DMS153 (cell line): ENCODE measurements at places on chromosomes 16 and 17.
A peak's percentile ranks its signal among the peaks of the same experiment; 100 is the strongest.

DNA sequence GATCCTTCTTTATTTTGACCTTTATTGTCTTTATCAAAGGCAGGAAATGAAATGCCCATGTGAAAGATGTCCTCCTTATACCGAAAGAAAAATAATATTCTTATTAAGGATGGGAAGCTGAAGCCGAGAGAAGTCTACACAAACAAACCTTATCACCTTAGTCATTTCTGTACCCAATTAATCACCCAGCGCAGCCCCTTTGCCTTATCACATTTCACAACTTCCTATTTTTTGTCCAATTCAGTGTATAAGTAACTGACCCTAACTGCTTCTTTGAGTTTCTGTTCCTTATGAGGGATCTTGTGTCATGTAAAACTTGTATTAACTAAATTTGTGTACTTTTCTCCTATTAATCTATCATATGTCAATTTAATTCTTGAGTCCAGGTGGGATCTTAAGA, 16.4 kb upstream of the CCL23 start:
- DNase-seq = no peak

- no peak for DNase-seq
Observed at GRCh38 chr16:69315486-69316311, 4.5 kb downstream of the VPS4A start.

DNA sequence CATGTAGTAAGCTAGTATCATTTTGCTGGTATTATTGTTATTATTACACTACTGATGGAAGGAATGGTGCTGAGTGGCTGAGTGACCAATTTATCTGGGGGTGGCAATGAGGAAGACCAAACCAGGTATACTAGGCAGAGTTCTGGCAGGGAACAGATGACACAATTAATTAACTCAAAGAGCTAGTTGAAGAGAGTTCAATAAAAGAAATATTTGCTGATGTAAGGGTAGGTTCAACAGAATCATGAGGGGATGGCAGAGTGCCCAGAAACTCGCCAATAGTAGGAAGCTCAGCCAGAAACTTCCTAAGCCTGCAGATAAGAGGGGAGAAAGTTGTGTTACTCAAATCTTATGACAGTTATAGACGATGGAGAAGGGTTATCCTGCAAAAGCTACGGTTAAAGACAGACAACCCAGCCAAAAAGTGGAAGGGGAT, 352.5 kb downstream of the KCNJ2 start:
- peak; percentile 54 for DNase-seq

DNA sequence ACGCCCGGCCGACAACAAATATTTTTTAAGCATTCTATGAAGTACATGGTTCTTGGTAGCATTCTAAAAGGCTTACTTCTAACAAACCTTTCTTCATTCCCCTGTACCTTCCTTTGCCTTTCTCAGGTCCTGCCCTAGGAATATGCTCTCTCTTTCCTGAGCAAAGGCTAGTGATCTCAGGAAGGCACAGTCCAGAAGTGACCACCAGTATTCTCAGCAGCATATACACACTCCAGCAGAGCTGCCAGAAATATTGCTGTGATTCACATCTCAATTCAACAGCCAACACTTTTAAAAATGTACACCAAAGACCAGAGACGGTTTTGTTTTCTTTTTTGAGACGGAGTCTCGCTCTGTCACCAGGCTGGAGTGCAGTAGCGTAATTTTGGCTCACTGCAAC, 41.4 kb upstream of the ANKFY1 start:
- DNase-seq = no peak

- DNase-seq = no peak
Observed at GRCh38 chr17:14781123-14781522, 480.2 kb downstream of the HS3ST3B1 start.

GRCh38 chr16:13435873-13436474, 484.0 kb upstream of the ERCC4 start:
- no peak for DNase-seq

DNA sequence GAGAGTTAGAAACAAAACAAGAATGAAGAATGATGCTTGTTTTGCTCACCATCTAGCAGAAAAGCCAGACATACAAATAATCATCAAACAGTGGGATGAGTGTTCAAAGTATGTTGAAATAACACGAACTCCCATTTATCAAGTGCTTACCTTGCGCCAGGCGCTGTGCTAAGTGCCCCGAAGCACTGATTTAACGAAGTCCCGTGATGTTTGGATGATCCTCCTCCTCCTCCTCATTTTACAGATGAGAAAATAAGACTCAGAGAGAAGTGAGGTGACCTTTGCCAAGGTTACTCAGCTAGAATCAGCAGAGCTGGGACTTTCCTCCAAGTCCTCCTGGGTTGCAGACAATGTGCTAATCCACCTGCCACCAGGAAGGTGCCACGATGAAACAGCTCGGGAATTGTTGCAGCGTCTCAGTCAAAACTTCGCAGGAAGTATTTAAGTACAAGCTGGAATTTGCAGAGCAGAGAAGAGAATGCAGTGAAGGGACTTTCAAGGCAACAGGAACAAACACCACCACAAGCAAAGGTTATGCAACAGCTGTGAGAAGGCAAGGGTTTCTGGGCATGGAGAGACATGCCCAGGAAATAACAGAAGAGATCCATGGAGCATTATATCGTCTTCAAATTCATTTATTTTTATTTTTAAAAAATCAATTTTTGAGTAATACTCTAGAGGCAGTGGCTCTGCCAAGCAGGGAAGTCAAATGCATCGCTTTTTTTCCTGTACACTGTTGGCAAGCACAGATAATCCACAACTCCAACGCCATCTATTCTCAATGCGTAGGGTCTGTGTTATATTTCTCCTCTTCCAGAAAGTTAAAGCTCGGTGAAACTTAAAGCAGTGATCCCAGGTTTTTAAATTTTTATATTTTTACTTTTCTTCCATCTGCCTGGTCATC, 11.1 kb downstream of the PRCD start:
- peak; percentile 17 for DNase-seq

DNA sequence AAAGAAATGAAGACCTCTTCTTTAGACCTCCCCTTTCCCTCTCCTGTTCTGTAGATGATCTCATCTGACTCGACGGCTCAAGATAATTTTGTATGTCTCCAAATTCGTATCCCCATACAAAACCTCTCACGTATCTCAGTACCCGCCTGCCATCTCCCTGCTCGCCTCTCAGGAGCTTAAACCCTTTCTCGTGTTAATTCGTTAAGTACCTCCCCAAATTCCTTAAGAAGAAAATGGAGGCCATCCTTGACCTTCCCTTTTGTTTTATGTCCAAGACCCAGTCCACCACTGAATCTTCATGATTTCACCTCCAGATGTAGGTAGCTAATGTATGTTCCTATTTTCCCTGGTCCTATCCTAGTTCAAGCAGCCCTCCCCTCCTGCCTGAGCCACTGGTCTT, 41.6 kb downstream of the OR3A1 start:
- DNase-seq = no peak

DNA sequence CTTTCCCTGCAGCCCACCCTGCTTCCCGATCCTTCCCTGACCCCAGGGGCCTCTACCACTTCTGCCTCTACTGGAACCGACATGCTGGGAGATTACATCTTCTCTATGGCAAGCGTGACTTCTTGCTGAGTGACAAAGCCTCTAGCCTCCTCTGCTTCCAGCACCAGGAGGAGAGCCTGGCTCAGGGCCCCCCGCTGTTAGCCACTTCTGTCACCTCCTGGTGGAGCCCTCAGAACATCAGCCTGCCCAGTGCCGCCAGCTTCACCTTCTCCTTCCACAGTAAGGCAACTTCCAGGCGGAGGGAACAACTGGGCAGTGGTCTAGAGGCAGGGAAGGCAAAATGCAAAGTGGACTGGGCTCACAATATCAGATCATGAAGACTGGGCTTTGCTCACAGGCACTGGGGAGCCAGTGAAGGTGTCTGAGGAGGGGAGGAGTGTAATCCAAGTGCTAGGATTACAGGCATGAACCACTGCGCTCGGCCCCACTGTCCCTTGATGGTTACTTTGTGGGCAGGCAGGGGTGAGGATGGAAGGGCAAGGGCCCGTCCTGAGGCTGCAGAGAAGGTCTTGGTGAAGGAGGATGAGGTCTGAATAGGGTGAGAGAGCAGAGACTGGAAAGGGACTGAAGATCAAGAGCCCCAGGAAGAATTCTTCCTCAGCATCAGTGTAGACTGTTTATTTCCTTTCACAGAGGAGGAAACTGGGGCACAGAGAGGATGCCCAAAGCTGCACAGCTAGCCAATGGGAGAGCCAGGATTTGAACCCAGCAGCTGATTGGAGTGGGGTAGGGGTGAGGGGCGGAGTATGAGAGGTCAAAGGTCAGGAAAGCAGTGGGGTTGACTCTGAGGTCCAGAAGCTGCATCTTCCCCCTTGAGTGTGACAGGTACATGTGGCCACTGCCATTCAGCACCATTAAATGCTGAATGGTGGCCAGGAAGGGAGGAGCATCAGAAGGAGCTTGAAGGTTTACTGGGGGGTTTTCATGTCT, 16.5 kb upstream of the ADGRG3 start:
- DNase-seq = no peak

DNA sequence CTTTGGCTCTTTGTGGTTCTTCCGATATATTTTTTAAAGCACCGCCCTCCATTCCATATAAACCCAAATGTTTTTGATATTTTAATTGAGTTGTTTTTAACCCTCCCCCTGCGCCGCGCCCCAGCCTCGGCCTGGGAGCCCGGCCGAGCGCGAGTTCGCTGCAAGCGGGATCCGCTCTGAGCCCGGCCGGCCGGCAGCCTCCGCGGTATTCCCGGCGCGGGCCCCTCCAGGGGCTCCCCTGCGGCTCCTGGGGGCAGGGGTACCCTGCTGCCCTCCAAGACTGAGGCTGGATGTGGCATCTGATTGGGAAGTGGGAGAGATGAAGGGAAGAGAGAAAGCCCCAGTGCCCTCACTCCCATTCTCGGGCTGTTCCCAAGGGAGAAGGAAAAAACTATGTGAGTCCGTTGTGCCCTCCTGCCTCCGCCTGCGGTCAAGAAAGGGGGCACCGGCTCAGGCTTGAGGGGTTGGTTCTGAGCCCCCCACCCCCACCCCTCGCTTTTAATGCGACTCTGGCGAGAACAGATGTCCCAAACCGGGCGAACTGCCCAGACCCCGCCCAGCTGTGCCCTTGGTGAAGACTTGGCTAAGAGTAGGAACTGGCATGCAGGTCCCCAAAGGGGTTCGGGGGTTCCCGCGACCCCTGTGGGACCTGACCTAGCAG, 8.6 kb downstream of the NEUROD2 start:
- no peak for DNase-seq

DNA sequence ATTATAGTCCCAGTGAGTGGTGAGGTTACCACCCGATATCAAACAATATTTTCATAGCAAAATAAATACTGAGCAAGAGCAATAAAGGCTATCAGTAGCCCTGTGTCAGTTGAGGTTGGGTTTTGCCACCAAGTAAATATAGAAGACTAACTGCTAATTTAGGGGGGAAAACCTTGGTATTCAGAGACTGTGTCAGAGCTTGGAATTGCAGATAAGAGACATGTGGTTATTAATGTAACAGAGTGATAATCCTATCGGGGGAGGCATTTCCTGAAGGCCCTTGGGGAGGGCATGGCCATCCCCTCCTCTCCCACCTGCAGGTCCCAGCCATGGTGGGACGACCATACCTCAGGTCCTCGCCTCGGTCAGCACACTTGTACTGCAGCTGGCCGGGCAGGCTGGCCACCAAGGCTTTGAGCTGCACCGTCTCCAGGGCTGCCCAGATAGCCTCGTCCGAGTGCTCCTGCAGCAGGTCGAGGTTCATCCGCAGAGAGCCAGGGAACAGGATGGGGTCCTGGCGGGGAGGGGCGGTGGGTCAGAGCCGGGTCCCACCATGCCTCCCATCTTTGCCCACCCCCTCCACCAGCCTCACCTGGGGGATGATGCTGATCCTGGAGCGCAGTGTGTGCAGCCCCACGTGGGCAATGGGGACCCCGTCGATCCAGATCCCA, 68.9 kb downstream of the ABCC6 start:
- DNase-seq = no peak

DNA sequence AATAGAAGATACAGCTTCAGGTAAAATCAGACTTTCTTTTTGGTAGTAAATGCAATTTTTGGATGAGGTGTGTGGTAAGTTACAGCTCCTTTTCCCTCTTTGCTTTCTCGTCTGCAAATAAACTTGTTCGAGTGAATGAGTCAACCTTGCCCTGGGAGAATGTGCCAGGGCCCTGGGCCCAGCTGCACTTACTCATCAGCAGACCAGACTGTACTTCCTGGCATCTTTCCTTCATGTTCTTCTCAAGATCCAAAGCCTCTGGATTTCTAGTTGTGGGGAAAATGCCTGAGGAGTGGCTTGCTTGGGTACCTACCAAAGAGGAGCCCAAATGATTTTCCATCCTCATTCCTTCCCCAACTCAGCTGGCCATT, 5.4 kb upstream of the G6PC1 start:
- DNase-seq = no peak

- no peak for DNase-seq
Observed at GRCh38 chr17:32805029-32805976, 71.6 kb downstream of the MYO1D start.

- DNase-seq = no peak
Observed at GRCh38 chr16:88058136-88058535, 106.9 kb downstream of the BANP start.

DNA sequence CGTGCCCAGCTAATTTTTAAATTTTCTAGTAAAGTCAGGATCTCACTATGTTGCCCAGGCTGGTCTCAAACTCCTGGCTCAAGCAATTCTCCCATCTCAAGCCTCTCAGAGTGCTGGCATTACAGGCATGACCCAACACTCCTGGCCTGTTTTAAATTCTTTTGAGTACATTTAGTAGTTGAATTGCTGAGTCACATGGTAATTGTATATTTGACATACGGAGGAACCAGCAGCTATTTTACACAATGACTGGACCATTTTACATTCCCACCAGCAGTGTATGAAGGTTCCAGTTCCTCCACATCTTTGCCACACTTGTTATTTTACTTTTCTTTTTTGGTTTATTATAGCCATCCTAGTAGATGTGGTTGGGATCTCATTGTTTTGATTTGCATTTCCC, 43.6 kb downstream of the RHOT1 start:
- DNase-seq = no peak

DNA sequence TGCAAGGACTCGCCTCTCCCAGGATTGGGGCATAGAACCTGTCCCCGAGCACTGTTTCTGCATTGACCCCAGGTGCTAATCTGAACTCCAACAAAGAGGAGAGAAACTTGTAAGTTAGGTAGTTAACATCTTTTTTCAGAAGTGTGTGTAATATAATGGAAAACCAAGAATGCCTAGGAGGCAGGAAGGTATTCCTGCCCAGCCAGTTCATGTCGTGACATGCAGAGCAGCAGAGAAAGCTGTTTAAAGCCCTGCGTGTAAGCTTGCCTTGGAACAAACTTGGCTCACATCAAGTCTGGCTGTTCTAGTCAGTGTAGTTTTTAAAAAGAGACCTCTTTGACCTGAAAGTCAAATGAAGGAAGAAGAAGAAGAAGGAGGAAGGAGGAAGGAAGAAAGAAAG, 2.1 kb upstream of the GNA13 start:
- DNase-seq = no peak

DNA sequence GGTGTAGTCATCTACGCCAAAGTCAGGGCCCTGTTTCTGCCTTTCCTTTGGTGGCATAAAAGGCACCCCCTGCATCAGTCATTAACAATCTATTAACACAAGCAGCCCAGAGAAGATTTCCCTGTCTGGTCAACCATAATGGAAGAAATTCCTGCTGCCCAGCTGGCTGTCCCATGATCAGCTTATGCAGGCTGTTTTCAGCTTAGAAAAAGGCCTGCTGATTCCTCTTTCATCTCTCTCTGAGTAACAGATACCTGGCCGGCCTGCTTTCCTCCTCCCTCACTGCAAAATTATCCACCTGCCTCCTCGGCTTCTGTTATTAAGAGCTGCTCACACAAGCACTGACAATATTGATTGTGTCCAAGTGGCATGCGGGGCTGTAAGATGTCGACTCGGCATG, 70.3 kb upstream of the MMP2 start:
- no peak for DNase-seq
